ENCODE measurements at places on chromosomes 2 and 18.

- no peak for DNase-seq
Observed at GRCh38 chr2:80256782-80257167, 47.8 kb downstream of the LRRTM1 start.

- no peak for DNase-seq
Observed at GRCh38 chr2:43142921-43143438, 83.4 kb downstream of the ZFP36L2 start.

GRCh38 chr2:21256006-21256405 is 132.2 kb downstream of the TDRD15 start:
- DNase-seq, result no peak

DNA sequence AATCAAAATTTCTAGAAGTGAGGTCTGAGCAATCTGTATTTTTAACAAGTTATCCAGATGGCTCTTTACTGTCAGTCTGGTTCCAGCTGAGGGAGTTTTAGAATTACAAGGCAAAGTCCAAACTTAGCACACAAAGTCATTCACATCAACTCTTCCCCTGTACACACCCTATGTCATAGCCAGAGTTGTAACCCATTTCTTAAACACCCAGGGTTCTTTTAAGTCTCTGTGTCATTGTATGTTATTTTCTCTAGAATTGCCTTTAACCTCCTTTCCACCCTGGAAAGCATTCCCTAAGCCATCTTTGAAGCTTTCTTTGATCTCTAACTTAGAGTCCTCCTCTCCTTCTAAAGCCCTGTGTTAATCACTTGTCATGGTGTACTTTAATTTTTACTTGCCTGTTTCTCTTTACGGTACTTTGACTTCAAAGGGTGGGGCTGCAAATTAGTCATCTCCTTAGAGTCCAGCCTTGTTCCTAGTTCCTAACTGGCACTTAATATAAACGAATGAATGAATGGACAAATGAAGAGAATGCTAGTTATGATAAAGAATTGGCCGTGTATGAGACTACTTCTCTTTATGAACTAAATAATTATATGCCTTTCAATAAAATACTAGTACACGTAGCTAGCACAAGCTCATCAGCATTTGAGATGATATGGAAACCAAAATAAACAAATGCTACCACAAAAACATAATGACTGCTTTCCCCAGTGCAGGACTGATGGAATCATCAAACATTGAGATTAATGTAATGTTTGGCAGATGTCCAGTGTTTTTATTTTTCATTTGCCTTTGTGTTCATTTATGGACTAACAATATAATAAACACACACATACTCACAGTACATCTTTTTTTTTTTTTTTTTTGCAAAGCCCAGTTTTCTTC is 11.9 kb upstream of the ACTR3 start:
- no peak for DNase-seq

- no peak for DNase-seq
Observed at GRCh38 chr2:24512404-24512803, 21.4 kb downstream of the NCOA1 start.

DNA sequence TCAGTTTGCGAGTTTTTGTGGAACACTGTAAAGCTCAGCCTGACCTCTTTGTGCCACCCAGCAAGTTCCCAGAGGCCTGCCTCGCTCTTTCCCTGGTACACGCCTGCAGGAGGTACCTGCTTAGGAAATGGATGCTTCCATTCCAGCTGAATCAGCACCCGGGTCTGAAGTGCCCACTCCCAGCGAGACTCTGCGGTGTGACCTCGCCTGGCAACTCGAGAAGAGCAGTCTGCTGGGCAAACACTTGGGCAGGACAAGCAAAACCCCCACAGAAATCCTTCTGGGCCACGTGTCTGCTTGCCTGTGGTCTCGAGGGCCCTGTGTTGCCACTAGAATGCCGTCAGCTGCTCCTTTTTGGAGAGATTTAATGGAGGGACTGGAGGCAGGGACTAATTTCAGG is 127.6 kb downstream of the MAPK4 start:
- DNase-seq, result no peak

DNA sequence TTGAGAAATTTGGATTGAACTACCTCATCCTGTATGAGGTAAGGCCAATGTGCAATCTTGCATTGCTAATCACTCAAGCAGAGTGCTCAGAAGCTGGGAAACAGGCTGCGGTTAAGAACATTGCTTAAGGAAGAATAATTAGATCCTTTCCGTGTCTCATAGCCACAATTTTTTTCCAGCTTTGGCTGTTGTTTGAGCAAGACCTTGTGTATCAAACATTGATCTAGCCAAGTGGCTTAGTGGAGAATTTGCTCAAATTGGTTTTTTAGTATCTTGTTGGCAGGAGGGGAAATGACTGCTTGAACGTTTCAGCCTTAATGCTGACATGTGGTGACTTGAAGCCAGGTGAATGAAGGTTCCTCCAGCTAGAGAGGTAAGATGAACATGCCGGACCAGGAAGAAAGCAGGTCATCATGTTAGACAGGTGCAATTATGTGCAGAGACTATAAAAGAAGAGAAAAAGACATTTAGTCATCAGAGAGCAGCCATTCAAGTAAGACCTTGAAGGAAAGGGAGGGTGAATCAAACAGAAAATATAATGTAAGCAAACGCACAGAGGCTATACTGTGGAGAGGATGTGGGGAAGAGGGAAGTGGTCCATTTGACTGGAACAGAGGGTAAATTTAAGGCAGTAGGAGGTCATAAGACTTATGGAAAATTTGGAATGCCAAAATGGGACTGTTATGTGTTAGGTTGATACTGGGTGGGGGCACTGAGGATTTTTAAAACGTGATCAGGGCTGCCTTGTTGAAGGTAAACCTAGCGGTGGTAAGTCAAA is 98.9 kb upstream of the CYP1B1 start:
- DNase-seq, result no peak

DNA sequence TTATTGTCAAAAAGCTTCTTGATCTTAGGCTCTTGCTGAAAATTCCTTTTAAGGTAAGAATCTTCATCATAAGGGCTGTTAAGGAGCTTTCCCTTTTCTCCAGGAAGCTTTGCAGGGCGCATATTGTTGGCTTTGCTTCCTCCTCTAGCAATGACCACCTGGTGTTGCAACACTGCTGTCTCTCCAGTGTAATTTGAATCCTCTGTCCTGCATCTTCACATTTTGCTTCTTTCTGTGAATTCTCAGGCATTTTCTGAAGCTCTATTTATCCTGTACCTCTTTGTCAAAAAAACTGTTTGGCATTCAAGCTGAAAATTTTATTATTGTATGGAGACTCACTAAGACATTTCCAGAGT is 533.1 kb upstream of the CHAC2 start:
- no peak for DNase-seq

- DNase-seq, result no peak
Observed at GRCh38 chr2:184339966-184340365, 258.4 kb upstream of the ZNF804A start.

DNA sequence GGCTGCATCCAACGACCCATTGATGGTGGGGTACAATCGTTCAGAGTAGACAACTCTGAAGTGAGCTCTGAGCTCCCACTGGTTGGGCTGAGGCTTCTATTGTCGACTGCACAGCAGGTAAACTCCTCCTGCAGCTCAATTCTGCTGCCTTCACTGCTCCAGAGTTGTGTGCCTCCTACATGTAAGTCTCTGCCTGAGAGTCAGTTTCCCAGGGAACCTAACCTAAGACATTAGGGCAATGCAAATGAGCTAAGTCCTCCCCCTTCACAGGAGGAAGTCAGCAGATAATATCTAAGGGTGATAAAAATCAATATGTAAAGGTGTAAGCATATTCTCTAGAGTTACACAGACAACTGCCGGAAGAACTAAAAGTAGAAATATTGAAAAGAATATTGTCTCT is 22.5 kb upstream of the ACYP2 start:
- no peak for DNase-seq

DNA sequence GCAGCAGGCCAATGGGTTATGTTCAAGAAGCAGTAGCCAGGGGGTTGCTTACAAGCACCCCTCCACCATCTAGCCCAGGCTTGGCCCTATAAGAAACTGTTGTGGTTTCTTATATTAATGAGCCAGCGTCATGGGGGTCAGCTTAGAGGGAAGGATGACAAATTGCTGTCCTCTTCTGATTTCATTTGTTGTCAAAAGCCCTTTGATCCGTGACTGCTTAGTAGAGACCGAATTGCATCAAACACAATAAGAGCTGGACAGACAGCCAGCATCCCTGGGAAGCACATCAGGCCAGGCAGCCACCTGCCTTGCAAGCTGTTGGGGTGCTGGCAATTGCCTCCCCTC is 206.6 kb upstream of the SETBP1 start:
- DNase-seq, result no peak

DNA sequence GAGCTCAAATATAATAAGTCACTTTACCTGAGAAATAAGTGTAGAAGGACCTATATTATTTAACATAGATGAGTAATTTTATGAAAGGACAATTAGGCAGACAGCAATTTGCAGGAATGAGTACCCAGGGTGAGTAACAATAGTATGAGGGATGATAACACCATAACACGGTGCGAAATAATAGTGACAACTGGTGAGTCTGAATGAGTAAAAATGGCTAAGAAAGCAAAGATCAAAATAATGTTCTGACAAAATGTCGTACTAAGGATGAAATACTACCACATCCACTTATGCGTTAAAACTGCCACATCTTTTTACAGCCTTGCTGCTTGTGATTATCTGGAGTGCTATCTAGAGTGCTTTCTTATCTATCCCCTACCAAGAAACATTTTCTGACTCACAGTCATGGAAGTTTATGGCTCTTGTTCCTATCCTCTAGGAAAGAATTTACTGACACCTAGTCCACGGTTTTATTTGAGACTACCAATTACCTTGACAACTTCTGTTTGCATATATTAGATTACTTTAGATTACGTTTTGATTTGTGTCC is 929.7 kb downstream of the LRP1B start:
- no peak for DNase-seq

GRCh38 chr18:48850822-48851598 is 99.8 kb downstream of the SMAD7 start:
- DNase-seq, result no peak

- no peak for DNase-seq
Observed at GRCh38 chr2:108625186-108625827, 91.0 kb downstream of the LIMS1 start.

GRCh38 chr2:231094736-231095346 is 30.0 kb downstream of the HTR2B start:
- no peak for DNase-seq
